ENCODE measurements at places on chromosomes 6 and 20.

DNA sequence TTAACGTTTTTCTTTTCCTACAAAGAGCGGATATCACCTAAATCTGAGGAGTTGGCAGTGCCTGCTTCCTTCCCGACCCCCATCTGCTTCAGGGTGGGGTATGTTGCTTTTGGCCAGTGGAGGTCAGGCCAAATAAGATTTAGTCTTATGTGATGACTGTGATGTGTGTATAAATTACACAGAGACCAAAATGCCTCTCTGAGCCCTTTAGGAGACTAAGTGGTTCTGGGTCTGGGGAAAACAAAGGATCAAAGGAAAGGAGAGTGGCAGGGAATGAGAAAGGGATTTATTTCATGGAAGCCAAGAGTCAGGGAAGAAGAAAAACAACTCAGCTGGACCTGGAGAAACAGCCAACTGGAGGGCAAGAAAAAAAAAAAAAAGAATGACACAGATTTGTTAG, 39.1 kb upstream of the TBC1D7 start:
- no peak for DNase-seq

GRCh38 chr6:38505826-38506225, 133.9 kb downstream of the BTBD9 start:
- no peak for DNase-seq

- DNase-seq, result no peak
These were observed 256.5 kb upstream of the CHD6 start for GRCh38 chr20:41874658-41875057.

GRCh38 chr6:163708466-163708865, 293.9 kb downstream of the QKI start:
- DNase-seq, result no peak

GRCh38 chr20:47704746-47705496, 80.4 kb downstream of the SULF2 start:
- DNase-seq, result no peak
